Ovary (tissue), 10 donors: ENCODE measurements at places on chromosomes 12 and 14. TPM values are rescaled to one million over a fixed set of nuclear protein-coding genes. Genes with fewer than 3 reads are reported as not detected.

KRT77 gene
- not detected for total RNA-seq

DNA sequence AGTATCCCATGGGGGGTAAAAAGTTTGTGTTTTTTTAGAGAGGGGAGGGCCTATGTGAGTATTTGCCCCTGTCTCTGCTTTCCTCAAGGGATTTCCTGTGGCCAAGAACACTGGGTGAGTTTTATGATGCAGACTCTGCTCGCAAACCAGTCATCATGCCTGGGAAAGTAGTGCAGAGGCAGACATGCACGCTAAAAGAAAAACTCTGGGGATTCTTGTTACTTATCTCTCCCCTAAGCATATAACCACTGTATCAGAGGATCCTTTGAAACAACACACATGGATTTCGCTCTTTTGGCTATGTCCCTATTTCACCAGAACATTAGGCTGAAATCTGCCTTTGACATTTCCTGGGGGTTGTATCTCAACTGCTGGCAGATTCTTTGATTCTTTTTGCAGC is 1845.8 kb upstream of the SEL1L start:
- no peak overlapping the region for H3K27ac ChIP-seq
- no peak overlapping the region for H3K4me3 ChIP-seq
- H3K36me3 ChIP-seq: no peaks in the 10 kb centered on the region
- H3K27me3 ChIP-seq: no peaks in the 10 kb centered on the region
- H3K4me1 ChIP-seq: no peaks in the 10 kb centered on the region
- no peak for DNase-seq

- DNase-seq: no peak
- no peaks in the 10 kb centered on the region for H3K27me3 ChIP-seq
- no peak overlapping the region for H3K4me3 ChIP-seq
- no peak overlapping the region for H3K27ac ChIP-seq
- H3K36me3 ChIP-seq: no peaks in the 10 kb centered on the region
These were observed 60.9 kb downstream of the ELK3 start for GRCh38 chr12:96255077-96255476.

NCOR2 gene
- 148 TPM for total RNA-seq
